Kidney tubule cell (primary cell): ENCODE measurements at places on chromosomes 12 and 14.
A peak's percentile ranks its signal among the peaks of the same experiment; 100 is the strongest.

DNA sequence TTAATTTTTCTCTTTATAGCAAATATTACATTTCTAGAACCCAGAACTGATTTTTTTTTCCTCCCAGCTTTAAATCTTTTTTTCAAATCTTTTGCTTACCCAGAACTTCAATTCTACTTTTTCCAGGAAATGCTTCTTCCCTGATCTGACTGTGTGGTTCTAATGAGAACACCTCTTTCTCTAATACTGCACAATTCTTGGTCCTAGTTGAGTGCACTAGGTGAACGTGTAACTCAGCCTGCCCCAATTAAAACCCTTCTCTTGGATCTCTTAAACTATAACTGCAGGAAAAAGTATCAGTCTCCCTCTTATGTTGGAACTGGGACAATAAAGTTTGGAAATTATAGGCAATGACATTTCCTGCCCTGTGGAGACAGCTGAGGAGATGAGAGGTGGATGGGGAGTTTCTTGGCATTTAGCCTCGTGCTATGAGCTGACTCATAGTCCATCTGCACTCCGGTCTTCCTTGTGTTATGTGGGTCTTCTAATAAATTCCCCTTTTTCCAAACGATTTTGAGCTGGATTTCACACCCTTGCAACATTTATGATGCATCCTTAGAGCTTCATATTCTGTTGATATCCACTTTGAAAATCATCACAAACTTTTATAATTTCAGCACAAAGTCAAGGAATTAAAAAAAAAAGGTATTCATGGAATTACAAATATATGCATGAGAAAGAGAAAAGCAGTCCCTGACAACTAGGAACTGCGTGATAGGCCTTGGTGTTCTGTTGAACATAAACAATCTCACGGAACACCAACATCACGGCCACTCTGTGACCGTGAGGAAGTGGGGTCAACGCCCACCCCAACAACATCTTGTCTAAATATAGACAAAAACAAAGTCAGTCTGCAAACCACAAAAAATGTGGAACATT, 52.4 kb downstream of the BRMS1L start:
- peak; percentile 75 for DNase-seq

DNA sequence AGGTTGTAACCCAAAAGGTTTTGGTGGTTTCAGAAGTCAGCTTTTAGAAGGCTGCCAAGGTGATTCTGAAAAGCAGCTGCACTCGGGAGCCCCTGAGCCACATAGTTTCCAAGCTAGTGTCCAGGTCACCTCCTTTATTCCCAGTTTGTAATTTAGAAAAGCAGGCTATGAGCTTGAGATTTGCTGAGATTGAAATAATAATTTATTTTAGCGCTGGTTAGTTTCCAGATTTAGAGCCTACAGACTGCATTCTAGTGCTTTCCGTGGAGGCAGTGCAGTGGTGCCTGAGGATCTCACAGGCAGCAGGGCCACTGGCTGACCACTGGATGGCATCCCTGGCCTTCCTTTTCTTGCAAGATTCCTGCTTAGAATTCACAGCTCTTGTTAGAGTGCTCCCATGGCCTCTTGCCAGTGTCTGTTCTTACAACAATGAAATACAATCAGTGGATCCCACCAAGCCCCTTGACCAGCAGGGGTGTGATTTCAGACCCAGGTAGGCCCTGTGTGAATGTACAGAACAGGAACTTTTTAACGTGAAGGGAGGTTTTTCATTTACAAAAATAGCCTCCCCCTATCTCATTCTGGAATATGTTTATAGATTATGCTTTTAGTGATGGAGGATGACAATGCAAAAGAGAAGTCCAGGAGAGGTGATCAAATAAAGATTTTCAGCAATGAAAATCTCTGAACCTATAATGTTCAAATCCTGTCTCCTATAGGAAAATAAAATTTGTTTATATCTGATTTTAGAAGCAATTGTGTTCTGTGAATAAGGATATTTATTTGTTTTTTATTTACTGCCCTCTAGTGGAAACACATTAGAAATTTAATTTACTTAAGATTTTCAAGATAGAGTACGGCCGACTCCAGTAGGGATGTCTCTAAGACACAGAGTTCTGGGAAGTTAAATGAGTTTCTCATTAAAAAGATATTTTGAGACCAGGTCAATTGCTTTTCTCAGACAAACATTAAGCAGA, 362.1 kb upstream of the STXBP6 start:
- DNase-seq: peak; percentile 5

GRCh38 chr14:60106339-60106738, 14.6 kb downstream of the PCNX4 start:
- DNase-seq: peak; percentile 66

GRCh38 chr14:94561656-94562010, 391 bp downstream of the SERPINA4 start:
- no peak for DNase-seq

- no peak for DNase-seq
Observed at GRCh38 chr14:84792722-84793410, 737.1 kb upstream of the FLRT2 start.

DNA sequence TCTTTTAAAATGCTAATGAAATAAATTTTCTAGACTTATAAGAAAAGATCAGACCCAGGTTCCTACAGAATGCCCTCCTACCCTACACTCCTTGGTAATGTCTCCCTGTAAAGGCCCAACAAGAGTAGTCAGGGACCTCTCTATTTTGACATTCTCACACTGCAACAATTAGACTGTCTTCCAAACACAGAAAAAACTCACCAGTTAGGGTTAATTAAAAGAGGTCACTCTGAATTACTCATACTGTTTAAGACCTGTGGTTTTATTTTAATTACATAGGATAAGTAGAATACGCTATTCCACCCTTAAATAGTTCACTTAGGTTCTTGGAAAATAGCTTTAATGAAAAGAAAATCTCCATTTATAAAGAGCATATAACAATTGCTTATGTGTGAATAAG, 142.4 kb downstream of the ITPR2 start:
- no peak for DNase-seq

DNA sequence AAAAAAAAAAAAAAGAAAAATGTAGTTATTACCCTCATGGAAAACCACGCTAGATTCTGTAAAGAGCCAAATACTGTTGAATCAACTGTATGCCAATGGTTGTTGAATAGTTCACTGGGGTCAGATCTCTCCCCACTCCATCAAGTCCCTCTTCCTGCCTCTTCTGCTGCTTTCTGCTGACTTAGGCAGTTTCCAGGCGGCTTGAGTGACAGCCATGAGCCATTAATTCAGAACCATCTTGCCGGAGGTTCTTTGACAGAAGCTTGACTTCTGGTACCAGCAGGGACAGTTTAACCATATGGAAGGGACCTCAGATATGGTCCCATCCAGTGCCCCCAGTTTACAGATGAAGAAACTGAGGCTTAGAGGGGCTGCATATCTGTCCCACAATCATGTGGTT, 34.5 kb downstream of the TSPAN11 start:
- no peak for DNase-seq

GRCh38 chr14:51333299-51333698, 93.3 kb downstream of the TMX1 start:
- DNase-seq: no peak

DNA sequence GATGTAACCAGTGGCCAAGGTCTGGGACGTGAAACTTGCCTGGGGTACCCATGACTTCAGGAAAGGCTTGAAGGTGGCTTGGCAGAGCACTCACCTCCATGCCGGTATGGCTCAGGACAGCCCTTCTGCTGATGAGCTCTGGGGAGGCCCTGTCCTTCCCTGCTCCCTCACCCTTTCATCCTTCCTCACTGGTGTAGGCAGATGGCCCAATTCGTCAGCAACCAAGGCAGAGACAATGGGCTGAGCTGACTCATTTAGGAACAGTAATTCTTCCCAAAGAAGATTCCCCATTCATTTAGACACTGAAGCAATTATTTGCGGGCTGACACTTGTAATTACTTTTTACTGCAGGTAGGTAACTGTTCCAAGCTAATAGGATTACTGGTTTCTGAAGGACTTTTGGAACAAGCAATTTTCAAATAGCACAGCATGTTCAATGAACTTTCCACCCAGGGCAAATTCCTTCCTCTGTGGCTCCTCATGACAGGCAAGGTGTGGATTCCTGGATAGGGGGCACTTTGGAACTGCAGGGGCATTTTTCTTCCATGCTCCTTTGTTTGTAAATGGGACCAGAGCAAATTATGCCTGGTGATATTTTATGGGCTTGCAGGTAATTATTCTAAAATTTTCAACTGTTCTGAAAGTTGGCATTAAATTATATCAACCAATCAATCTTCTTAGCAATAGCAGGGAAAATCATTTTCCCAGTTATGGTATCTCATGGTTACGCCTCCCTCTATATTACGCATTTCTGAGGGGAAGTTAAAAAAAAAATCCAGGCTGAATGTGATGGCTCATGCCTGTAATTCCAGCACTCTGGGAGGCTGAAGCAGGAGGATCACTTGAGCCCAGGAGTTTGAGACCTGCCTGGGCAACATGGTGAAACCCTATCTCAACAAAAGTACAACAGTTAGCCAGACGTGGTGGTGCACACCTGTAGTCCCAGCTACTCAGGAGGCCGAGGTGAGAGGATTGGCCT, 24.1 kb upstream of the NRDE2 start:
- DNase-seq: no peak

- DNase-seq: no peak
Observed at GRCh38 chr14:100885617-100886016, 17.9 kb downstream of the RTL1 start.
